Peyer's patch (tissue), 4 donors: ENCODE measurements at places on chromosomes 1 and 21.
A peak's percentile ranks its signal among the peaks of the same experiment; 100 is the strongest.

DNA sequence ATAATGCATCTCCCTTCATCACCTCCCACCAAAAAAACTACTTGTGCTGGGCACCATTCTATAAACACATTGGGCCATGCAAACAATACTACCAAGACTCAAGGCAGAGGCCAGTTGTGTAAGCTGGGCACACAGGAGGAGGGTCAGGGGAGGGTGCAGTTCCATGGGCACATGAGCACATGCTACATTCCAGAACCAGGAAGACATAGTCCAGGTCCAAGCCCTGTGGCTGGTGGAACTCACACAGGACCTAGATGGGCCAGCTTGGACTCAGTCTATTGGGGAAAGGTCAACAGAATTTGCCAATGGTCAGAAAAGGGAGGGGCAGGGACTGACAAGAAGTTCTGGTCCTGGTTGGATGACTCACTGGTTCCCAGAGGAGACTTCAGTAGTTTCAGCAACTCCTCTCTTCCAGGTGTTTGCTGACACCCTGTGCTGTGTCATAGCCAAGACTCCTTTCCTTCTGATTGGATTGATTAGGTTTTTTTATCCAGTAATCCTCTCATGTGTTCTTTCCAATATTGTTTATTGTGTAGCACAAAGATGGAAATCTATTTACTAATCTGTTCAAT lies 249.7 kb downstream of the C1orf94 start:
- H3K27me3 ChIP-seq: no peaks in the 10 kb centered on the region
- DNase-seq: no peak
- H3K4me1 ChIP-seq: no peaks in the 10 kb centered on the region

- no peaks in the 10 kb centered on the region for H3K27me3 ChIP-seq
- H3K4me3 ChIP-seq: no peak overlapping the region
- no peak for DNase-seq
- no peaks in the 10 kb centered on the region for H3K4me1 ChIP-seq
- no peak overlapping the region for H3K27ac ChIP-seq
Measured at GRCh38 chr1:31886866-31887265, 51.3 kb downstream of the PTP4A2 start.

- DNase-seq: no peak
- no peaks in the 10 kb centered on the region for H3K36me3 ChIP-seq
- H3K27me3 ChIP-seq: no peaks in the 10 kb centered on the region
- H3K4me3 ChIP-seq: no peak overlapping the region
- H3K27ac ChIP-seq: no peak overlapping the region
Measured at GRCh38 chr21:18387994-18388393, 15.6 kb downstream of the TMPRSS15 start.

DNA sequence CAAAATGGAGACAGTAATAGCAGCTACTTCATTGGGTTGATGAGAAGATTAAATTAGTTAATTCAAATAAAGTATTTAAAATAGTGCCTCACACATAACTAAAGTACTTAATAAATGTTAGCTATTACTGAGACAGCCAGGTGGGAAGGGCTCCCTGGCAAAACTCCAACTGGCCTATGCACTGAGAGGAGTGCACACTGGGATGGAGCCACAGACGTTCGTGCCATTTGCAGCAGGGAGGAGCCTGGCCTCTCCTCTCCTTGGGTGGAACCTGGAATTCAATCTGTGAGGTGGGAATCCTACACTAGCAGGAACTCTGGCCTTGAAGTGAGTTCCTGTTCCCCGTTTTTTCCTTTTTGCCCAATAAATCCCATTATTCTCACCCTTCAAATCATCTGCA lies 28.1 kb downstream of the SLC5A9 start:
- H3K4me3 ChIP-seq: no peak overlapping the region
- DNase-seq: peak; percentile 85
- no peaks in the 10 kb centered on the region for H3K36me3 ChIP-seq
- no peaks in the 10 kb centered on the region for H3K4me1 ChIP-seq
- H3K27ac ChIP-seq: peak overlapping the region; percentile 79

DNA sequence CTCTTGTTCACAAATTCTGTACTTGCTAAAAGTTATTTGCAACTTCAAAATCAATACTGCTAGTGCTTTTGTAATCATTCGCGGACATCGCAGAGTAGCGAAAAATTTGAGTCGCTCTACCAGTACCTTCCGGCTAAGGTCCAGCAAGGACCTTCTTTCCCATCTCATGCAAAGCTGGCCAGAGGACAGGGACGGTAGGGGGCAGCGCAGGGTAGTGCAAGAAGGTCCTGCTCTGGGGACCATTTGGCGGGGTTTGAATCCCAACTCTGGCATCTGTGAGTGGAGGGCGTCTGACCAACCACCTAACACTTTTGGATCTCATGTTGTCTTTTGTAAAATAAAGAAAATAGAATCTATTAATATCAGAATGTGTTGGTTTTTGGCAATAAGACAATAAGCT lies 258.3 kb downstream of the SPATA17 start:
- H3K36me3 ChIP-seq: no peaks in the 10 kb centered on the region
- H3K27ac ChIP-seq: no peak overlapping the region
- DNase-seq: no peak
- H3K4me1 ChIP-seq: no peaks in the 10 kb centered on the region
- no peak overlapping the region for H3K4me3 ChIP-seq
- H3K27me3 ChIP-seq: no peaks in the 10 kb centered on the region
